ENCODE measurements at places on chromosomes 7 and 10.

GRCh38 chr7:114979388-114979787 lies 57.5 kb downstream of the MDFIC start:
- DNase-seq: no peak

GRCh38 chr7:84162125-84162524 lies 32.5 kb downstream of the SEMA3A start:
- no peak for DNase-seq

GRCh38 chr10:27041196-27041595 lies 59.1 kb downstream of the ANKRD26 start:
- no peak for DNase-seq

DNA sequence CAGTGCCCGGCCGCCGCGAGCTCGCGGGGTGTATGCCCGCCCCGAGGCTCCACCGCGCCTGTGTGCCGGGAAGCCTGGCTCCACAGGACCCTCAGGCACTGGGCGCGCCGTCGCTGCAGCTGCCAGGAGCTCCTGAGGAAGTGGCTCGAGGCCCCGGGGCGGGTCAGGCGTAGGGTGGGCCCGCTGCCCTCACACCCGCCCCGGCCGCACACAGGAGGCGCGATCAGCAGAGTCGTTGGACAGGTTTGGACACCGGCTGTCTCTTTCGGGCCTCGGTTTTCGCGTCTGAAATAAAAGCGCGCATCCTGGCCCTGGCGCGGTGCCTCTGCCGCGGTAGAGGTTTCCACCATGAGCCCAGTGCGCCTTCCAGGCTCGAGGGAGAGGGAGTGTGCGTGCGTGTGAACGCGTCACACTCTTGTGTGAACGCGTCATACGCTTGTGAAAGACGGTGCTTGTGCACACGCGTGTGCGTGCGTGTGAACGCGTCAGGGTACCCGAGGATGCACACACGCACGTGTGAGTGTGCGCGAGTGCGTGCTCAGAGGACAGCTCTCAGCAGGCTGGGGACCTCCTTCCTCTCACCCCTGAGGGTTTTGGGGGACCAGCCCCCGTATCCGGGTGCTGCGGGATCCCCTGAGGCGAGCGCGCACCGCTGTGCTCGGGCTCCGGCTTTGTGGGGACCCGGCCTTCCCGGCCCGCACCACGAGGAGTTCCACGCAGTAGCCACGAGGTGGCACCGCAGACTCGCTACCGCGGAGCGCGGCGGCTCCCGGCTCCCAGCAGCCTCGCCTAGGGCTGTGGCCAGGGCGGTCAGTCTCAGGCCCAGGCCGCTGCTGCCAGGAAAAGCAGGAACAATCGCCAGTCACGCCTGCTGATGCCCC lies 83.8 kb downstream of the BMS1 start:
- peak; percentile 87 for DNase-seq

GRCh38 chr10:3445648-3446047 lies 273.1 kb upstream of the PITRM1 start:
- no peak for DNase-seq

DNA sequence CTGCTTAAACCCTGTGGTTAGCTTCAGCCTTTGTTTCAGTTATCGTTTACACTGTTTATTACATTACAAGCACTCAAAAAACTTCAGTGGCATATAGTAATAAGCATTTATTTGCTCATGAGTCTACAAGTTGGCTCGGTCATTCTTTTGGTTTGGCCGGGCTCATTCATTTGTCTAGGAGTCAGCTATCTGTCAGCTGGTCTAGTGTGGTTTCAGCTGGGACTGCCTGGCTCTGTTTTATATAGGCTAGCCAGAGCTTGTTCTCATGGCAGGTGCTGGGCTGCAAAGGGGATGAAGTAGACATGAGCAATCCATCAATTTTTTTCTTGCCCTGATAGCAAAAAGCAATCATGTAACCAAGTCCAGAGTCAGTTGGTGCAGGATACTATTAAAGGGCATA lies 103.6 kb downstream of the MKLN1 start:
- DNase-seq: no peak

DNA sequence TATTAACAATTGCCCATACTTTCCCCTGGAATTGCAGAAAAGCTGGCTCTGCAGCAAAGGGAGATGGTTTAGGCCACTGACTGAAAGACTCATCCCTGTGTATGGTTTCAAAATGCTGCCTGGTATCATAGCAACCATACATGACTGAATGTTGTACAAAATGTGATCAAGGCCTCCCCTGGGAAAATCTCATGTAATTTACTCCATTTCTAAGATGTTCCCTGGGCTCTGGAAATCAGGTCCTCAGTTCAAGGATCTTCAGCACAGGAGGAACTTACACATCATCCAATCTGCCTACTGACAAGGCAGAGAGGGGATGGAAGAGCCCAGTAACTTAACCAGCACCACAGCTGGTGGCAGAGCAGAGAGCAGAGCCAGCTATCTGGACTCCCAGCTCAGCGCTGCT lies 111.8 kb downstream of the JAZF1 start:
- DNase-seq: no peak

DNA sequence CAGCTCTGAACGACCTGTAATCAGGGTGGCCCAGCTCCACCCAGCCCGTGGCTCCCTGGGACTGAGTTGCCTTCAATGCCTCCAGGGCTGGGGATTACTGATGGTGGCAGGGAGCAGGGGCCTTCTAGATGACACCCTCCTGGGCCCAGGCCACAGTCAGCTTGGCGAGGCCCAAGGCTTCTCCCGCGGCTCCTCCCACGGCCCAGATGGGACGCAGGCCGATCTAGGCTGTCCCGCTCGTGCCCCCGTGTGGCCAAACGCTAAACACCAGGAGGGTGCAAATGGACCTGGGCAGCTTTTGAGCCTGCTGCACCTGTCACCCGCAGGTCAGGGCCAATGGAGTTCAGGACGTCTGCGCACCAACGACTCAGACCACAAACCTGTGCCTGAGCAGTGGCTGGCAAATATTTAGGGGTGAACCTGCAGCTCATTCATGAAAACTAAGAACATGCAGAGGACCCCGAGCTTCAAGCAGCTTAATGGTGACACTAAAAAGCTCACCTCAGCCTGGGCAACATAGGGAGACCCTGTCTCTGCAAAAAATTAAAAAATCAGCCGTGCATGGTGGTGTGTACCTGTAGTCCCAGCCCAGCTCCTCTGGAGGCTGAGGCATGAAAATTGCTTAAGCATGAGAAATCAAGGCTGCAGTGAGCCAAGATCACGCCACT lies 43.2 kb downstream of the ASB13 start:
- DNase-seq: peak; percentile 93

- DNase-seq: no peak
Observed at GRCh38 chr10:10600004-10600403, 417.7 kb upstream of the CELF2 start.

DNA sequence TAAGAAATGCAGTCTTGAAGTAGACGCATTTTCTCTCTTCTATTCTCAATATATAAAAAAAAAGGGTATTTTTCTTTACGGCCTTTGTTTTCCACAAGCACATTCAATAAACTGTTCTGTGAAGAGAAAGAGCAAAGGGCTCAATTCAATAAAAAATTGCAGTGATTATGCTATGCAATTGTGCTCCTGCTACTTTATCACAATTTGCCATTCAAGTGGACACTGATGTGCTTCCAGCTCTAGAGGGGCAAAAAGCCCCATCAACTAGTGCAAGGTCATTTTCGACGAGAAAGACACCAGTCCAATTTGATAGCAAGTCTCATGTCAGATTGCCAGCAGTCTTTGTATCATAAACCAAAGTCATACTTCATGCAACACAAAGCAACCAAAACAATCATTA lies 82.6 kb upstream of the THSD7A start:
- DNase-seq: no peak

DNA sequence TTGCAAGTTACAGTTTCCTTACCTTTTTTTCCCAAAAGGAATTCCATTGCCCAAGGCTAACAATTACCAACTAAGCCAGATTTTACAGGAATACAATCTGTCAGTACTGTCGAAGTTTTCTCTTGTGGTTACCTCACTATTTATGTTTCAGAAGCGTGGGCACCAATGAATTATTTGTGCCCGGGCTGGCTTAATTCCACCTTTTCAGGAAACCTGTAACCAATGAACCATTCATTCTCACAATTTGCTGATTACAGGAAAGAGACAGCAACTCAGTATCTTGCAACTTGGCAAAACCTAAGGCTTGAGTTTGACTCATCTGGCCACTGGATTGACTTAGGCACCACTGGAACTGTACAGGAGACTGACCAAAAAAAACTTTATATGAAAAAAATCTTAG lies 485.6 kb downstream of the INHBA start:
- DNase-seq: no peak

DNA sequence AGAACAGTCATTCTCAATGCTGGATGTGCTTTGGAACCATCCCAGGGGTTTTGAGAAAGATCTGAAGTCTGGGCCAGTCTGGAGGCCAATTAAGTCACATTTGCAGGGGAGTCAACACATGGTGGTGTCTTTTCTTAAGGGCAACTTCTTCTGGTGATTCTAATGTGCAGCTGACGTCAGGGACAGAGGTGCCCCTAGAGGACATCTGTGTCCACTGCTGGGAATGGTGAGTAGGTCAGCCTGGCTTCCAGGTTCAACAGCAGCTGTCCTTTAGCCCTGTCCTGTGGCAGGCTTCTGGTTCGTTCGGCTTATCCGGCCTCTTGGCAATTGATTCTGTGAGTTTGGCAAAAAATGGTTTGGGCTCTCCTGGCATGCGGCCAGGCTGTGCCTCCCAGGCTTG lies 269.7 kb upstream of the HABP2 start:
- no peak for DNase-seq

GRCh38 chr10:48636231-48636630 lies 31.4 kb upstream of the ARHGAP22 start:
- DNase-seq: no peak

- DNase-seq: no peak
Observed at GRCh38 chr10:81479316-81479715, 395.7 kb upstream of the NRG3 start.

- DNase-seq: no peak
Observed at GRCh38 chr7:116780521-116780920, 81.9 kb upstream of the CAPZA2 start.

GRCh38 chr10:122997864-122998263 lies 10.7 kb downstream of the IKZF5 start:
- no peak for DNase-seq

DNA sequence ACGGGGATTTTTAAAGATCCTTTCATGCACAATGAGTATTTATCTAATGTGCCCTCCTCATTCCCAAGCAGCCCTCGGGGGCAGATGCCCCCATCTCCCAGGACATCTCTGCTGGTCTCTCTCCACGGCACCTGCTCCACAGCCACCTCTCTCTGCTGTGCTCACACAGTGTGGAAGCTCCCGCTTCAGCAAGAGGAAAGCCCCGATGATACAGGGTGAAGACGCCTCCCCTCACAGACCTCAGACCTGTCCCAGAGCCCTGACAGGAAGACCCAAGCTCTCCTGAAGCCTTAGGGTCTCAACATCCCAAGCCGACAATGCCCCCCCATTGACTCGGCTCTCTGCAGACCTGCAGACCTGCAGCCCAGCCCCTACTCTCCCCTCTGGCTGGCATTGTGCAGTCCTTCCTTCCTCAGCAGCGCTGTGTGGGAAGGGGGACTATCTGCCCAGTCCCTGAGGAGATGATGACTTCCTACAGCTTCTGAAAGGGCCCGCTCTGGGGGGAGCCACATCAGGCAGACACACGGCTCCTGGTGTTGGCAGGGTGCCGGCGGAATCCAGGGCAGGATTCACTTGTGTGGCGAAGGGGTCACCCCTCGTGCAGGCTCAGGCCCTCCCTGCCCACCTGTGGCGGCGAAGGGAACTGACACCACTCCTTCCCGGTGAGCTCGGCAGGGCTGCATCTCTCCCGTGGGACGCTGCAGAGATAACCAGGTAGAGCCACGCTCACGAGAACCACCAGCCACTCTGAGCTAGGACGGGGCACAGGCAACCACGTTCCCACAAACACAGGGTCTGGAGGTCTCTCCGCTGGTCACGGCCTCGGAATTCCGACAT lies 61.8 kb downstream of the PTPRN2 start:
- DNase-seq: peak; percentile 51

GRCh38 chr10:133274751-133275683 lies 1.7 kb downstream of the ADAM8 start:
- no peak for DNase-seq

DNA sequence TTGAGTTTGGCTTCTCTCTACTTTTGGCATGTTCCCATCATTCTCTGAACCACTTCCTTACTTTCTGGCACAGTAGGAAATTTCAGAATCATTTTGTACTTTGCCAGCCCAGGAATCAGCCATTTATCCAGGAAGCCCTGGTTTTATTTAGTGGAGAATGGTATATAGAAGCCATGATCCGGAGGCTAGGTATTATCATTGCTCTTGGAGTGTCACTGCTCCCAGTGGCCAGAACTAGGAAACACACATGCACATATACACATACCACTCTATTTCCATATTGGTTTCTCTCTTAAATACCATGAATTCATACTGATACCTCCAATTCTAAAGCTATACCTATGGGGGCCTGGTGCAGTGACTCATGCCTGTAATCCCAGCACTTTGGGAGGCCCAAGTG lies 36.3 kb downstream of the SUFU start:
- no peak for DNase-seq

DNA sequence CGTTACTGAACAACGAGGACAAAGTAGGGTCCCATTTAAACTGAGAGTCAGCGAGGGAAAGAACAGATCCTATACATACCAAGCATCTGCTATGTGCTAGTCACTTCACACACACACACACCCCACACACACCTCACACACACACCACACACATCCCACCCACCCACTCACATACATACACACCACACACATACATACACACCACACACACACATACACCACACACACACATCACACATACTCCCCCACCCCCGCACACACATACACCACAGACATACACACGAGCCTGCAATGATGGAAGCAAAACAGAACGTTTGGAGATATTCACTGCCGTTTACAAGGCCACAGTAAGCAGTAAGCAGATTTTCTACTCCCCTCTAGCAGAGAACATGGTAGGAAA lies 607 bp upstream of the GRB10 start:
- no peak for DNase-seq

- DNase-seq: no peak
Observed at GRCh38 chr7:120169996-120170783, 102.8 kb upstream of the KCND2 start.

DNA sequence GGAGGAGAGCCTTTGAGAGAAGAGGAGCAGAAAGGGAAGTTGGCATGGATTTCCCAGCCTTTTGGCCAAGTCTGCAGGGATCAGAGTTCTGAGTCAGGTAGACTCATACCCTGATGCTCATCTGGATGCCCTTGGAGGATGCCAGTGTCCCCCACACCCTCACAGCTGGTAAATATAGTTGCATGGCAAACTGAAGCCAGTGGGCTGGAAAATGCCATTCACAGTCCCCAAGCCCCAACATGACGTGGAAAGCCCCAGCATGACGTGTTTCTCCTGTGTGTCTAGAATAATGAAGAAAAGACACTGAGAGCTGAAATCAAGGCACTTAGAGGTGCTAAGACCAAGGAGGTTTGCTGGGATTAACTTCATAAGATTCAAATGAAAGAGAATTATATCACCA lies 24.8 kb upstream of the APBB1IP start:
- DNase-seq: no peak
